ENCODE measurements at places on chromosomes 6 and 20. TPM values are rescaled to one million over a fixed set of nuclear protein-coding genes. Genes with fewer than 3 reads are reported as not detected.

MAPK13 gene
- 11.3 TPM for total RNA-seq

TMEM74B gene
- not detected for total RNA-seq

MTCH1 gene
- 260 TPM for total RNA-seq

CDH4 gene
- 2.0 TPM for total RNA-seq

RBBP8NL gene
- total RNA-seq, result not detected

SCRT2 gene
- not detected for total RNA-seq
